ENCODE measurements at places on chromosomes 11 and 22.

DNA sequence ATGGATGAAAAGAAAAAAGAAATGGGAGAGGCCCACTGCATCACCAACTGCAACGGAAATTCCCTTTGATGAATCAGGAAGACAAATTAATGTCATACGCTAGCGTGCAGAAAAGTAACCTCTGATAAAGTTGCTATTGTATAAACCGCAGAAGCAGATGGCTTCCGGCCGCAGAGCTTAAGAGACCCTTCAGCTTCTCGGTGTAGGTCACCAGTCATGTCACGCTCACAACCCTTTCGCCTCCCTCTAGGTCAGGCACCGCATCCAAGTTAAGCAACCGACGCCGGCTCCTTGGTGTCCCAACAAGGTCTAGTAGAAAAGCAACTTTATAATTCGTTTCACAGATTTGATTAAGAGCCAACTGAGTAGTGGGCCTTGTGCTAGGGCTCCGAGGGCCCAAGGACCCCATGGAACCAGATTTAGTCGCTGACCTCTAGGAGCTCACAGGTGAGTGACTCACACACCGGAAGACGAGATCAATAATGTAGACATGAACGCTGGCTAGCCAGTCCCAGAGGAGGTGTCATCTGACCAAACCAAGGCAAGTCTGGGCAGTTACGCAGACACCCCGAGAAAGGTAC, 1.2 kb upstream of the ZFP91 start:
- no peak for DNase-seq

DNA sequence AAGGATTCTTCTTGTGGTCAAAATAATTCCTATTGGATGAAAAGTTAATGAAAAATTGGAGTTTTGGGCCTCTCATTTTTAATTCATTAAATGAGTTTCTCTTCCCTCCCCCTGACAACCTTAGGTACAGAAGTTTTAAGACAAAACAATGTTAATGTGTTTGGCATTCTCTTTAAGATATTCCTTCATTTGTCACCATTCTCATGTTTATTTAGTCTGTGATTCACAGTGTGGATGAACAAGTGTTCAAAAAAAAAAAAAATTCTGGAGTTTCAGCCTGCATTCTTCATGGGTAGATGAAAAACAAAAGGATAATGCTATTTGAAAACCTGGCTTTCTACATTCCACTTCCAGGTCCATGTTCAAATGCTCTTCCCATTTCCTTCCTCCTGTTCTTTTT, 172.6 kb upstream of the LUZP2 start:
- no peak for DNase-seq

DNA sequence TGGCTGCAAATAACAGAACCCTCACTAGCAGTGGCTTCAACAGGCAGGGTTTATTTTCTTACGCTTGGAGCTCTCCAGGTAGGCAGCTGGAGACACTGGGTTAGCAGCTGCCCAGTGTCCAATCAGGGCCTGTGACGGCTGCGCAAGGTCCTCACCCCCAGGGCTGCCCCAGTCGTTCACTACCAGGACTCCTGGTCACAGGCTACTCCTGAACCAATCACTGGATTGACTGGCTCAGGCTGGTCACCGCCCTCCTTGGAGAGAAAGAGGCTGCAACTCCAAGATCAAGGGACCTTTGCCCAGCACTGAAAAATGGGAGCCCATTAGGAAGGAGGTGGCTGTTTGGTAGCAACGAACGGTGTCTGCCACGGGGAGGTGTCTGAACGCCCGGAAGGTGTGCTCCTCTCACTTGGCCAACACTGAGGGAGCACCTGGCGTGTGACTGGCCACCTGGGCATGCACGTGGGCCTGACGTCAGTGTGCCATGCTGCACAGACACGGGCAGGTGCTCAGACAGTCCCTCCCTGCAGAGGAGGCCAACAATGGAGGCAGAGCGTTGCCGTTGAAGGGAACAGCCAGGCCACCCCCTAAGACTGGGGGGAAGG, 5.1 kb downstream of the ARSA start:
- no peak for DNase-seq

GRCh38 chr22:46491946-46492345, 45.5 kb downstream of the CELSR1 start:
- DNase-seq: no peak

- DNase-seq: no peak
These were observed 26.9 kb downstream of the PPFIA1 start for GRCh38 chr11:70297341-70297740.

- DNase-seq: no peak
These were observed 114.8 kb downstream of the TRIM29 start for GRCh38 chr11:120023120-120023519.

DNA sequence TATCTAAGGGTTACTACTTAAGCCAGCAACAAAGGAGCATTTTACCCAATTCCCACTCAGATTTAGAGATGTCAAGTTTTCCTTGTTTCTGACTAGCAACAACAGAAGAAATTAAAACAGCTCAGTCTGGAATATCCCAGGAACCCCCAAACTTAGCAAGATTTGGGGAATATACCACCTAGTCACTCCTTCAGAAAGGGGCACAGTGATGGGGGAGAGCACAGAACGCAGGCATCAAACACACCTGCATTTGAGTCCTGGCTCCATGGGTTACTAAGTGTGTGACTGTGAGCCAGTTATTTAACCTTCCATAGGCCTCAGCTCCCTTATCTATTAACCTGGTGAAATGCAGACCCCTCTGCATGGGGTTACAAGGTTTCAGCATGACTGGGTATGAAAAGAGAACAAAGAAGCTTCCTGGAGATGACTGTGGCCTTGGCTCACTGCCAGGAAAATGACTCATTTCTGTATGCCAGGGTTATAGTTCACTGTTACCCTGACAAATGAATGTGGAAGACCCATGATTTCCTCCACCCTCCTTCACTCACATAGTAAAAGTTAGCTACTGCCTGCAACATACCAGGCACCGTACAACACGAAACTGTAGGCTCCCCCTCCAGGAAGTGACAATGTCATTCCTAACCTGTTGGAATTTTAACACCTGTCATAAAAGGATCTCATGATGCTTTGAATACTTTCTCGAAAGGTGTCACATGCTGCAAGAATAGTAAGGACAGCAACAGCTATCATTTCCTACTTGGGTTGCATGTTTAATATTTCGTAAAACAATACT, 79.6 kb downstream of the ME3 start:
- no peak for DNase-seq

GRCh38 chr11:73257342-73258103, 14.6 kb upstream of the P2RY6 start:
- no peak for DNase-seq

DNA sequence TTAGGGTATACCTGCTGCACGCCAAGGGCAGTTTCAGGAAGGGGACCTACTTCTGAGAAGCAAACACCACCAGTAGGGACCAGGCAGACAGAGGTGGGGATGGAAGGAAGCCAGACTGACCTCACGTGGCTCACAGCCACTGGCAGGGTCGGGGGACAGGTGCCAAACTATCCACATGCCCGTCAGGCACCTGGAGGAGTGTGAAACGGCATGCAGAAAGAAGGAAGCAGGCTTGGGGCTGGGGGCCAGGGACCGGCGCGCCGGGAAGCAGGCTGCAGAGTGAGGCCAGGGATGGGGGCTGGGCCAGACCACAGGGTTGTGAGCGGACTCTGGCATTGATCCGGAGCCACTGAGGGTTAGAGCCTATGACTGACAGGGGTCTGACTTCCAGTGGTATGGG, 47.5 kb downstream of the CDKN1C start:
- DNase-seq: no peak

DNA sequence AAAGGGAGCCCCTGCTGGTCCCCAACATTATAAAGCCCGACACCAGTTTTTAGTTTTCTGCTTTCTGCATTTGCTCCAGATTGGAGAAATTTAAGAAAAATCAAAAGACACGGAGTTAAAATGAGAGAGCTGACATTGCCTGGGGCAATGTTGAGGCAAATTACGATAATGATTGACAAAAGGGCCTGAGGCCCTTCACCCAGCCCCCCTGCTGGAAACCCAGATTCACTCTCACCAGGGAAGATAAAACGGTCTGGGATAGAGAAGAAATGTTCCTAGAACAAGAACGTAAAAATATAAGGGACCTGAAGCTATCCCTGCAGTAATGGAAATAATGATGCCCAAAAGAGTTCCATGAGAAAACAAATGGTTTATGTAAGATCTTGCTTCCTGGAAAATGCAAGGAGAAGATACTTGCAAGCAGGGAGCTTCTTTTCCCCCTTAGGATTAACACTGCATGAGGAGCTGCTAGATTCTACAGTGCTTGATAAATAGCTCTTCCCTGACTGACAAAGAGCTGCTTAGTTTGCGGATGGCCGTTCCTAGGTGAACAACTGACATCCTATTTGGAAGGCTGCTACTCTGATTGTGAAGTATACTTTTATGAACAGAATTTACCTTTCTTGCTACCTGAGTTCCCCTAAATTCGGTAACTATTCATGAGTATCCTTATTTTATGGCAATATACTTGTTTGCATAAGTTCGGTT, 40.6 kb upstream of the GNAZ start:
- no peak for DNase-seq

GRCh38 chr11:122097419-122098001, 18.5 kb downstream of the BLID start:
- no peak for DNase-seq

GRCh38 chr11:2933375-2934020, 4.3 kb upstream of the PHLDA2 start:
- DNase-seq: no peak

All from brain pericyte (primary cell).